Naive thymus-derived CD8-positive, alpha-beta T cell (primary cell): ENCODE measurements at places on chromosomes 4 and X. TPM values are rescaled to one million over a fixed set of nuclear protein-coding genes. Genes with fewer than 3 reads are reported as not detected.

- H3K4me3 ChIP-seq = no peak overlapping the region
- H3K27ac ChIP-seq = no peak overlapping the region
- H3K36me3 ChIP-seq = no peaks in the 10 kb centered on the region
Observed at GRCh38 chr4:107579099-107579498, 140.9 kb downstream of the PAPSS1 start.

DNA sequence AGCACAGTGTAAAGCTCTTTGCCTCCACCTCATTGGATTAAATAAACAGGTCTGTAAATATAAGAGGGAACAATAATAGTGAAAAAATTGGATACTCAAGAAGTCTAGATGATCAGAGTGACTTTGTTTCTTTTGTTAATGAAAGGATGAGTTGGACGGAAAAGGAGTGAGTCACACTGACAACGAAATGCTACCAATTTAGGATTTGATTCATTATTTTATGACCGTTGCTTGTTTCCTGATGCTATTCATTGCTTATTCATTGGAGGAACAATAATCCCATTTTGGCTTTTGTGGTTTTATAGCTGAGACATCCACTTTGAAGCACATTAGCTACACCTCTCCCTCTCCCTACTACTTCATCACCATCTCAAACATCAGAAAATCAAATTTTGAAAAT, 74.4 kb upstream of the DYNLT3 start:
- DNase-seq = no peak
- no peaks in the 10 kb centered on the region for H3K4me1 ChIP-seq
- peaks cover 4% of the 10 kb centered on the region for H3K27me3 ChIP-seq
- no peak overlapping the region for H3K27ac ChIP-seq

The TRIM61 gene
- total RNA-seq = 2.6 TPM

The EMCN gene
- total RNA-seq = not detected

The SERPINA7 gene
- total RNA-seq = not detected

- H3K4me1 ChIP-seq = peaks cover 15% of the 10 kb centered on the region
- H3K4me3 ChIP-seq = peak overlapping the region; percentile 53
- DNase-seq = no peak
- no peak overlapping the region for H3K27ac ChIP-seq
- H3K36me3 ChIP-seq = no peaks in the 10 kb centered on the region
- peaks cover 18% of the 10 kb centered on the region for H3K27me3 ChIP-seq
Observed at GRCh38 chrX:108439961-108440696, 491 bp downstream of the COL4A5 start.

DNA sequence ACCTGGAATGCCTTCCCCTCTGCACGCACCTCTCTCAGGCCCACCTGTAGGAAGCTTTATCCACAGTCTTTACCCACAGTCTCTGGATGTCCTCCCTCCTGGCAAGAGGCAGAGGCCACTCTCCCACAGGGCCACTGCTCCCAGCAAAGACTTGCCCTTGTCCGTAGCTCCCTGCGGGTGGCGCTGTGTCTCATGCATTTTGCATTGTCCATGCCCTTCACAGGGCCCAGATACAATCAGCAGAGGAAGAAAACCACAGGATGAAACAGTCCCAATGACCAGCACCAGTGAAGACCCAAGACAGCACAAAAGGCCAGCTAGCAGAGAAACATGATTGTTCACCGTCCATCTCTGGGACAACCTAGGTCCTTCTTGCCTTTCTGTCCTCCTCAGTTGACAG, 2.1 kb upstream of the NSG1 start:
- H3K27me3 ChIP-seq = no peaks in the 10 kb centered on the region
- peak overlapping the region; percentile 74 for H3K4me3 ChIP-seq
- H3K4me1 ChIP-seq = peaks cover 13% of the 10 kb centered on the region
- no peaks in the 10 kb centered on the region for H3K36me3 ChIP-seq
- no peak overlapping the region for H3K27ac ChIP-seq

DNA sequence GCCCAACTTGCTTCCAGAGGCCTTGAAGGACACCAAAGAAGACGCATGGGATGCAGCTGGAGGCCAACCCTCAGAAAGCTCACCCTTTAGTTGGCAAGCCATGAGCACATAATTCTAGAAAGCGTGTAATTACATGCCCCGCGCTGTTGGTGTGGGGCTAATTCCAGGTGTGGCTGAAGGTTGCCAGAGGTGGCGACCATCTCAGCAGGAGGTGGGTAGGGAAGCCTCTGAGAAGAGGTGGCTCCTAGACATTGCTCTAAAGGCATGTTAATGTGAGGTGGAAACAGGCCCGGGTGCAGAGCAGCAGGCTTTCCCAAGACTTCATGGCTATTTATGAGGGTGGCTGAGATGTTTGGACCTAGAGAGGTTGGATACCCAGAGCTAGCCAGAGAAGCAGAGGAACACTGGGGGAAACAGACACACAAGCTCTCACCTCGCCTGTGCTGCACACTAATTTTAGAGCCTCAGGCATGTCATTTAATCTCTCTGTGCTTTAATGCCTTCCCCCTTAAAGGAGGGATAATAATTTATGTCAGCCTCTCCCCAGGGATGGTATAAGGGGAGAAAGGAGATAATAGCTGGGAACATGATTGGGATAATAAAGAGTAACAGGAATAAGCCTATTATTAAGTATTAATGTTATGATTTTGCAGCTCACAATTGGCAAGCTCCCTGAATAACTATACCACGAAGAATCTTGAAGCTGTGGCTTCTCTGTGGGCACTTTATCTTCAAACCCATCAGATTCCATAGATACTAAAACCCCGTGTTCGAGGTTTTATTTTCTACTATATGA, 60.0 kb upstream of the HELT start:
- H3K27ac ChIP-seq = no peak overlapping the region
- no peak for DNase-seq
- peaks cover 3% of the 10 kb centered on the region for H3K4me1 ChIP-seq
- H3K36me3 ChIP-seq = no peaks in the 10 kb centered on the region
- no peaks in the 10 kb centered on the region for H3K27me3 ChIP-seq
- no peak overlapping the region for H3K4me3 ChIP-seq

- peaks cover 9% of the 10 kb centered on the region for H3K4me1 ChIP-seq
- no peak overlapping the region for H3K27ac ChIP-seq
- H3K4me3 ChIP-seq = no peak overlapping the region
Observed at GRCh38 chrX:15167826-15168225, 102.1 kb downstream of the ASB9 start.

DNA sequence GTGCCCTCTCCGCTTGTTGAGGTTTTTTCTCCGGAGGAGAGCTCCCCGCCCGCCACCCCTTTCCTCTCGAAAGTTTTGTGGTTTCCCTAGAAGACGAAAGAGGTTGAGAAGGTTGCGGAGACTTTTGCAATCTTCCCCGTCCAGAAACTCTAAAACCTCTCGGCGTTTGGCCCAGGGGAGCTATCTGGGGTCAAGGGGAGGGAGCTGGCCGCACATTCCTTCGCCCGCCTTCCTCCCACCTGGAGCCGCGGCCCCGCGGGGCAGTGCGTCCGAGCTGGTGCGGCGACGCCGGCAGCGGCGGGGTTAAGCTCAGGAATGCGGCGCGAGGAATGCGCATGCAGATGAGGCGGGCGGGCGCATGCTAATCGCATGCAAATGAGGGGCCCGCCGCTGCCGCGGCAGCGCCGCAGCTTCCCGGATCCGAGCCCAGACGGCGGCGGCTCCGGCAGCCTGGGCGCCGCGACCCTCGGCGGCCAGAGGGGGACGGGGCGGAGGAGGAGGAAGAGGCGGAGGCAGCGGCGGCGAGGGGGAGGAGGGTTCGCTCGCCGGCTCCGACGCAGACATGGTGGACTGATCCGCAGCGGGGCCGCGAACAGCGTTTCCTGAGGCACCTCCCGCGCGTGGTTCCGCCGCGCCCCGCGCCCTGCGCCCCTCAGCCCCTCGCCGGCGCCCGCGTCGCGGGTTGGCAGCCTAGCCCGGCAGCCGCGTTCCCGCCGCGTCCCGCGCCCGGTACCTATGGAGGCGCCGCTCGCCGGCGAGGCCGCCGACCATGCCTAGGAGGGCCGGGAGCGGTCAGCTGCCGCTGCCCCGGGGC, at the start of gene WWC2:
TSS of gene WWC2 (plus strand) at position 535 of the 814 bp plus-strand sequence. CDS start at position 770, 235 bp downstream.
- peak within 1 kb of the TSS; percentile 62 for H3K27ac ChIP-seq
- peak within 1 kb of the TSS; percentile 75 for H3K4me3 ChIP-seq
- peaks cover 12% of the 10 kb centered on the region for H3K4me1 ChIP-seq
- H3K36me3 ChIP-seq = no peaks in the 10 kb centered on the region
- peak; percentile 67 for DNase-seq

- no peak for DNase-seq
- peaks cover 8% of the 10 kb centered on the region for H3K36me3 ChIP-seq
- H3K27me3 ChIP-seq = no peaks in the 10 kb centered on the region
- H3K4me3 ChIP-seq = peak overlapping the region; percentile 86
Observed at GRCh38 chr4:148216321-148216720, 225.9 kb downstream of the NR3C2 start.

The SCD5 gene
- total RNA-seq = 1.0 TPM

DNA sequence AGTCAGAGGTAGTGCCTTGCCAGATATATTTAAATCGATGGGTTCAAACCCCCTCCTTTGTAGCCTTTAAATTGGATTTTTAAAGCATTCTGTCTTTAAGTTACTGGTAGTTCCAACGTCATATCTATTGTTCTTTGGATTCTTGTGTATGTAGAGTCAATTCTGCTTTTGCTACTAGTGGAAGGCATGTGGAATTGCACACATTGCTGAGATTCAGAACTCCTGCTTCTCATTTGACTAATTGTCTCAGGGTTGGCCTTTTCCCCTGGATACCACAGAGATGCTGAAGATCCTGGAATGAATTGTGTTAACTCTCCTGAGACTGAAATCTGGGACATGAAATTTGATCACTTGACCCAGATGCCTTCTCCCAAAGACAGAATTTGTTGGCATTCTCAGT, 328.3 kb upstream of the RPS6KA3 start:
- H3K4me3 ChIP-seq = no peak overlapping the region
- no peaks in the 10 kb centered on the region for H3K4me1 ChIP-seq
- no peak overlapping the region for H3K27ac ChIP-seq

The GRIA3 gene
- total RNA-seq = not detected

DNA sequence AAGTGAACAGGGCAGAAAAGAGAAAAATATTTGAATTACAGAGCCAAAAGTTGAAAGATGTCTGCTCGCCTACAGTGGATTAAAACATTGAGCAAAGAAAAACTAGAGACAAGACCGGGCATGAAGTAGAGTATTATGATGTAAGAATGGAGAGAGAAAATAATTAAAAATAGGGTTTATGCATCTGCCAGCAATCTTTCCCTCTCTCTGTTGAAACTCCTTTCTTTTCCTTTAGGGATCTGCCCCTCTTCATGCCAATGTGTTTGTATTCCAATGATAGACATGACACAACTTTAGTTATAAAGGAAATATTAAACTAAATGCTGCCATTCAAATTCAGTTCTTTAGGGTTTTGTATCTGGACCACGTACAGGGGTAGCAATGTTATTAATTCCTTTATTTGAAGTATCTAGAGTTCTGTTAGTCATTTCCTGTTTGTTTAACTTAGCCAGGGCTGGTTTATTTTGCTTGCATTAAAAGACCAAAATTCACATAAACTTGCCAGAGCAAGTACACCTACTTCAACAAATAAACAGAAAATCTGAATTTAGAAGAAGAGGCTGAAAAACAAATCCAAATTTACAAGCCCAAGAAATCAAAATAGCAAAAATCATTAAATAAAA, 202.6 kb downstream of the SPOCK3 start:
- H3K4me1 ChIP-seq = no peaks in the 10 kb centered on the region
- H3K36me3 ChIP-seq = no peaks in the 10 kb centered on the region
- no peak overlapping the region for H3K4me3 ChIP-seq
- H3K27ac ChIP-seq = no peak overlapping the region

DNA sequence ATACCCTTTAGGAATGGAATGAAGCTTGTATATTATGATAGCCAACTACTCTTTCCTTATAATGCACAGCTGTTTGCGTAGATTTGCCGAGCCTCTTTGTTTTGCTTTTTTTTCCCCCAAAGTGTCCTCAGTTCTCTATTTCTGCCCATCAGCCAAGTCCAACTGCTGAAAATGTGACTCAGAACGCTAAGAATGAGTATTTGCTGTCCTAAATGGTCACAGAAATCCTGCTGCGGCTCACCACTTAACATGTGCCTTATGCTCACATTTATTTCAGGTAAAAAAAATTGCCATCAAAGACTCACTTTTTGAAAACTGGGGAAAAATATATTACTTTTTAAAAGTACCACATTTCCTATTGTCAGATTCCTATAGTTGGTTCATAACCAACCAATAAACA, 36.9 kb downstream of the GABRA4 start:
- no peaks in the 10 kb centered on the region for H3K27me3 ChIP-seq
- no peaks in the 10 kb centered on the region for H3K4me1 ChIP-seq
- no peak overlapping the region for H3K27ac ChIP-seq
- H3K36me3 ChIP-seq = no peaks in the 10 kb centered on the region
- DNase-seq = no peak
- H3K4me3 ChIP-seq = no peak overlapping the region

The PABPC4L gene
- total RNA-seq = not detected

DNA sequence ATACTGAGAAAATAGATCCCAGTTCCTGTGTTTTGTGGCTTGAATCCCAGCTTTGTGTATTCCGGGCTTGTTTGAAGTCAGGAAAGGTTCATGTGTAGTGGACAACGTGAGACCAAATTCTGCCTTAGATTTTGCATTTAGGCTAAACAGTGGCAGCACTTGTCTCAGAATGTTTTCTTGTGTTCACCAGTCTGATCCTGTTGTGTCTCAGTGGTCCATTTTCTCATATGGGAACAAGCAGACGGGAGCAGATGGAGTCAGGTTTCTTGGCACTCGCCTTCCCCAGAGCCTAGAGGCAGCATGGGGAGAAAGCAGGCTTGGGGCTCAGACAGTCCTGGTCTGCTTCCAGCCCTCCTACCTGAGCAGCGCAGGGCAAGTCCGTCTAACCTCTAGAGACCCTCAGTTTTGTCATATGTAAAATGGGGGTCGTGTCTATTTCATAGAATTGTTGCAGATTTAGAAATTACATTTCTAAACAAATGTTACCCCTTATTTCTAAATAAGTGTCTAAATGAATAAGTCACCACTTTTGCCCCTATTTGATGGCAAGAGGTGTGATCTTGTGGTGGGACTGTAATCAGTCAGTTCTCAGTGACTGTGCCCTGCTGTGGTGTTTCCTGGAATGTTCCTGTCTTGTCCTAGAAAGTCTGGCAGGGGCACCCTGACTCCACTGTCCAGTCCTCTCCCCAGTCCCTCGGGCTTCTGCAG, 28.3 kb upstream of the MSANTD1 start:
- no peaks in the 10 kb centered on the region for H3K27me3 ChIP-seq
- H3K36me3 ChIP-seq = peaks cover 51% of the 10 kb centered on the region
- H3K4me3 ChIP-seq = no peak overlapping the region
- H3K27ac ChIP-seq = no peak overlapping the region
- no peak for DNase-seq
- no peaks in the 10 kb centered on the region for H3K4me1 ChIP-seq

GRCh38 chr4:84091266-84091665, 407.8 kb downstream of the NKX6-1 start:
- no peaks in the 10 kb centered on the region for H3K4me1 ChIP-seq
- DNase-seq = no peak
- H3K27ac ChIP-seq = no peak overlapping the region

GRCh38 chr4:77804471-77804870, 14.7 kb downstream of the CNOT6L start:
- H3K27ac ChIP-seq = peak overlapping the region; percentile 66
- H3K27me3 ChIP-seq = no peaks in the 10 kb centered on the region
- DNase-seq = no peak
- peak overlapping the region; percentile 67 for H3K4me3 ChIP-seq
- H3K36me3 ChIP-seq = no peaks in the 10 kb centered on the region
